ENCODE measurements at places on chromosomes 12 and 14.
A peak's percentile ranks its signal among the peaks of the same experiment; 100 is the strongest.

DNA sequence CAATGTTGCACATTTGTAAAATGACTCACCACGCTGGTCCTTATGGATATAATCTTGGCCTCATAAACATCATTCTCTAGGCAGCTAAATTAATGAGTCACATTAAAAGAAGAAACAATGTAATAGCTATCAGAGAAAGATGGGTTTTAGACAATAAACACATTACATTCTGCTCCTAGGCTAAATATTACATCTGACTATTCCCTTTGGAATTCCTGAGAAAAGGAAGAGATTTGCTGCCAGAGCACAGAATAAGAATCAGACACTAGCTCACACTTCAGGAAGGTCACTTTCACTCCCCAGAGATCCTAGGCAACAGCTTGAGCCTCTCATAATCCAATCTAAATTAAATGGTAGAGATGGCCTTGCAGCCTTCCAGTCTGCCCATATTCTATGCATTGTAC lies 218.2 kb downstream of the PTPRO start:
- no peak for ATAC-seq
- no peak overlapping the region for H3K27ac ChIP-seq
- no peaks in the 10 kb centered on the region for H3K27me3 ChIP-seq
- peaks cover 16% of the 10 kb centered on the region for H3K4me1 ChIP-seq

DNA sequence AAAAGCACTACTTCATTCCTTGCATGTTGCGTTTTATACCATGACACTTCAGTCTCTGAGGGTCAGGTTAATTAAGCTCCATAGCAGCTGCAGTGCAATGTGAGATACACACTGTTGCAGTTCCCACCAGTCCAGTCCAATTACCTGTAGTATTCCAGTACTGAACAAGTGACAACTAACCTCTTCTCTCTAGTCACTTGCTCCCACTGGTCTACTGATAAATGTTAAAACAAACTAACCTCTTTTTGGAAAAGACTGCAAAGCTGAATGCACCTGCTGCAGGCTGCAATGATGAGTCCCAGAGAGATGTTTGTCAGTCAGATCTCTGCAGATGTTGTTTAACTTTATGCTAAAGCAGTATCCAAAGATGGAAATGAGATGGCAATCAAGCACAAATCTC lies 7.9 kb downstream of the NOVA1 start:
- H3K4me3 ChIP-seq, result no peak overlapping the region
- no peak overlapping the region for H3K27ac ChIP-seq
- no peaks in the 10 kb centered on the region for H3K4me1 ChIP-seq

DNA sequence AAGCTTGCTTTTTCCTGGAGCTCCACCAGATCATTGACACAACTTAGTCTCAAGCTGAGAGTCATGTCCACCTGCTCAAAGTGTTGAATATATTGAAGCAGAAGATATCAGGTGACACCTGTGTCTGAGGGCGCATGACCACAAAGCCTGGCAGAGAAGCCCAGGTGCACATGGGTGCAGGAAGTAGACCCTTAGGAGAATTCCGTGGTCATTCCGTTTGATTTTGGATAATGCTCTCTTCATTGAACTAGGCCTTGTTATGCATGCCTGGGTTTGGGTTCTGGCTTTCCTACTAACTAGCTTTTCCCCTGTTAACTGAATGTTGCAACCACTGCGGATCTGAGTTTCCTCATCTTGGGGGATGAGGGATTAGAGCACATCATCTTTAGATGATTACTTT lies 7.1 kb downstream of the ARHGDIB start:
- H3K36me3 ChIP-seq, result peaks cover 36% of the 10 kb centered on the region
- ATAC-seq, result no peak
- H3K27ac ChIP-seq, result peak overlapping the region; percentile 81
- H3K4me3 ChIP-seq, result peak overlapping the region; percentile 45
- peaks cover 83% of the 10 kb centered on the region for H3K4me1 ChIP-seq

DNA sequence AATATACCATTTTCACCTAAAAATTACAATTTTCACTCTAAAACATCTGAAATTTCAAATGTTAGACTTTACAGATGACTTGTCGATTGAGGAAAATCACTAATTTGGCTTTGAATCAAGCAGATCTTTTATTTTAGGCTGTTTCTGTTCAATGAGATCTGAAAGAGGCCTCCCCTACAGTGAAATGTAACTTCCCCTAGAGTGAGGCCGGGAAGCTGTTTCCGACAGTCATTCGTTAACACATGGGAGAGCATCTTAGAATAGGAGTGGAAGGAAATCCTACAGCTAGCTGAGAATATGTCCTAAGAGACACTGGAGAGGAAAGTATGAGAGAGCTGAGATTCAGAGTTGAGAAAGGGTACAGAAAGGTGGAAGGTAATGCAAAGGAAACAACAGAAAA lies 5.7 kb upstream of the C14orf93 start:
- no peaks in the 10 kb centered on the region for H3K27me3 ChIP-seq
- no peak overlapping the region for H3K4me3 ChIP-seq
- H3K4me1 ChIP-seq, result no peaks in the 10 kb centered on the region

DNA sequence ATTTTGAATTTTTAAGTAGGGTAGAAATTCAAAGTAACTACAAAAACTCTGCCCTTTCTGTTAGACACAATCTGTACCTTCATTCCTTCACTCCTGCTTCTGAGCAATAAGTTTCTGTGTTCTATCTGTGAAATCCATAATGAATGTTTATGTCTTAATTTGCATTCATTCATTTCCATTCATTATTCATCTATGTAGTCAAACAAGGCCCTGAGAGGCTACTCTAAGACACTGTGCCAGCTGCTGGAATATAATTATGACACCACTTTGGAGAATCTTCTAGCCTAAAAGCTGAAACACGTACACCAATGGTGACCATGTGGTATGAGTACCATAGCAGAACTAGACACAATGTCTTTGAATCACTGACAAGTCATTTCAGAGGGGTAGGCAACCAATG lies 199.9 kb upstream of the FAR2 start:
- H3K4me3 ChIP-seq, result no peak overlapping the region
- H3K4me1 ChIP-seq, result no peaks in the 10 kb centered on the region
- no peaks in the 10 kb centered on the region for H3K27me3 ChIP-seq
- H3K36me3 ChIP-seq, result no peaks in the 10 kb centered on the region
- H3K27ac ChIP-seq, result no peak overlapping the region

DNA sequence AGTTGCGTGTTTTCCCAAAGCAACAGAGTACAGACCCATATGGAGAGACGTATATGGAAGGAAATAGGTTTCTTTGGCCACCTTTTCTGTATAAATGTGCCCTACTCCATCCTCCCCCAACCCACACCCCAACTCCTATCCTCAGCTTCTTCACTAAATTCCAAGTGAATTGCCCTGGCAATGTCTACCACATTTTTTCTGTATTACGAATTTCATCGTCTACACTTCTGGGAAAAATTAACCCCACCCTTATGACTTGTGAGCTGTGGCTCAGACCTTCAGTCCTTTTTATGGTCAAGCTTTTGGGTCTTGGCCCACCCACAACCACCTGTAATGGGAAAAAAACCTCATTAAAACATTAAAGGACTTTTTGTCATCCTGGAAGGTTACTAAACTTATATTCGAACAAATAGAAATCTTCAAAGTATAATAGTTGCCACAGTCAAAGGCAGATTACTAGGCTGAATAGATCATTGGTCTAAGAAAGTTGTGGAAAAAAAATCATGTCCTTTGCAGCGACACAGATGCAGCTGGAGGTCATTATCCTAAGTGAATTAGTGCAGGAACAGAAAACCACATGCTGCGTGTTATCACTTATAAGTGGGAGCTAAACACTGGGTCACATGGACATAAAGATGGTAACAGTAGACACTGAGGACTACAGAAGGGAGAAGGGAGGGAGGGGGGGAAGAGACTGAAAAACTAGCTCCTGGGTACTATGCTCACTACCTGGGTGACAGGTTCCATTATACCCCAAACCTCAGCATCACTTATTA lies 15.7 kb upstream of the NFKBIA start:
- H3K4me1 ChIP-seq, result peaks cover 32% of the 10 kb centered on the region
- ATAC-seq, result no peak
- H3K27me3 ChIP-seq, result no peaks in the 10 kb centered on the region
- H3K27ac ChIP-seq, result no peak overlapping the region
- no peak overlapping the region for H3K4me3 ChIP-seq

- peaks cover 58% of the 10 kb centered on the region for H3K4me1 ChIP-seq
- peak overlapping the region; percentile 18 for H3K4me3 ChIP-seq
- H3K27ac ChIP-seq, result peak overlapping the region; percentile 80
- H3K27me3 ChIP-seq, result no peaks in the 10 kb centered on the region
Measured at GRCh38 chr14:89371585-89372511, 45.2 kb downstream of the FOXN3 start.

DNA sequence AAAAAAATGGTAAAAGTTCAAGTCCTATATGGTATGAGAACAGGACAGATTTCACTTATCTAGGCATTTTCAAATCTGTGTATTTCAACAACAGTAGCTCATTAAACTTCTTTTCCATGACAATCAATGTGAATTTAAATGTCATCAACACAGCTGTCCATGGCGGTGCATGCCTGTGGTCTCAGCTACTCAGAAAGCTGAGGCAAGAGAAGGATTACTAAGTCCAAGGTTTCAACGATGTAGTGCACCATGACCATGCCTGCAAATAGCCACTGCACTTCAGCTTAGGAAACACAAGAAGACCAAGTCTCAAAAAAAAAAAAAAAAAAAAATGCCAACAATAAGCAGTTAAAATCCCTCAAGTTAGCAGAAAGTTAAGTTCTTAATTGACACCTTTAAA lies 214.6 kb downstream of the C12orf50 start:
- no peak overlapping the region for H3K27ac ChIP-seq
- no peaks in the 10 kb centered on the region for H3K4me1 ChIP-seq
- no peak for ATAC-seq
- H3K4me3 ChIP-seq, result no peak overlapping the region
- no peaks in the 10 kb centered on the region for H3K27me3 ChIP-seq
- no peaks in the 10 kb centered on the region for H3K36me3 ChIP-seq

GRCh38 chr12:116692605-116693004 lies 45.3 kb downstream of the SPRING1 start:
- peaks cover 60% of the 10 kb centered on the region for H3K27me3 ChIP-seq
- no peaks in the 10 kb centered on the region for H3K36me3 ChIP-seq

DNA sequence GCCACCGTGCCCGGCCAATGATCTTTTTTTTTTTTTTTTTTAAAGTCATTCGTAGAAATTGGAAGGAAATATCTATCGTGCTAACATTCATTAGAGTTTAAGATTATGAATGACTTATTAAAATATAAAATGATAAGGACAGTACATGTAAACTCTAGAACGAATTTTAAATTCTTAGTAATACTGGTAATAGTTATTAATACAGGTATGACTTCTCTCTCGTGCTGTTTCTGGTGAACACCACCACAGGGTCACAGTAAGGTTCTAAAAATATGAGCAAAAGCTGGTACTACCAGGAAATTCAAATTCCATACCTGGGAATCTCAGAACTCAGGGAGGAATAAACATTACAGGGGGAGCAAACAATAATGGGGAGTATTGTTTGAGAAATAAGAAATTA lies 26.2 kb downstream of the WNK1 start:
- H3K4me1 ChIP-seq, result peaks cover 72% of the 10 kb centered on the region
- no peaks in the 10 kb centered on the region for H3K27me3 ChIP-seq
- H3K36me3 ChIP-seq, result peaks cover 13% of the 10 kb centered on the region
- peak overlapping the region; percentile 64 for H3K27ac ChIP-seq
- H3K4me3 ChIP-seq, result peak overlapping the region; percentile 54

DNA sequence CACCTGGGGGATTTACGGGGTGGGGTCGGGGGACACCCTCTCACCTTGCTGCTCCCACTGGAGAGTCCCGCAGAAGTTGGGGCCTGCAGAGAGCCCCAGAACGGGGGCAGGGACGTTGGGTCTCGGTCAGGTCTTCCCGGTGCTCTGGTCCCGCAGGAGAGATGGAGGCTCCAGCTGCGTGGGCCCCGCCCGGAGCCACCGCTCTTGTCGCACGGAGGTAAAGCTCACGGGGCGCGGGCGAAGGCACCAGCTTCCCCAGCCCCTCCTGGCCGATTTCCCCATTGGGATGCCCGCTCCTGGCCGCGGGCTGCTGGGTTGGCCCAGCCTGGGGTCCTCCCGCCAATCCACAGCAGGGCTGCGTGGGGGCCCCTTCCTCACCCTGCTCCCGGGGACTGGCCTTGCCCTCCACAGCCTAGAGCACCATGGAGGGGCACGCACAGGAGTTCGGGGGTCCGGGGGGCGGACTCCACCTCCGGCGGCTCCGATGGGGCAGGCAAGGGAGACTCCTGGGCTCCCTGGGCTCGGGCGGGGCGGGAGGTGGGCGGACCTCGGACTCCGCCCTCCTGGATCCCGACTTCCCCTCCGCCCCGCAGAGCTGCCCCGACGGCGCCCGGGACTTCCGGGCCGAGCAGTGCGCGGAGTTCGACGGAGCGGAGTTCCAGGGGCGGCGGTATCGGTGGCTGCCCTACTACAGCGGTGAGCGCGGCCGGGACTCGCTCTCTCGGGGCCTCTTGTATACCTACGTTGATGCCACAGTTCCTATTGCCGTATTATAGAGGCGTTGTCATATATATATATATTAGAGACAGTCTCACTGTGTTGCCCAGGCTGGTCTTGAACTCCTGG lies 8.4 kb downstream of the PAPLN start:
- ATAC-seq, result peak; percentile 80
- H3K27ac ChIP-seq, result peak overlapping the region; percentile 80
- H3K4me1 ChIP-seq, result peaks cover 63% of the 10 kb centered on the region

GRCh38 chr14:61113561-61114225 lies 132.6 kb downstream of the SLC38A6 start:
- peaks cover 14% of the 10 kb centered on the region for H3K36me3 ChIP-seq
- H3K4me3 ChIP-seq, result no peak overlapping the region
- H3K27ac ChIP-seq, result no peak overlapping the region
- ATAC-seq, result no peak
- peaks cover 6% of the 10 kb centered on the region for H3K4me1 ChIP-seq
- H3K27me3 ChIP-seq, result peaks cover 20% of the 10 kb centered on the region
